ENCODE measurements at places on chromosomes 5 and 9.

DNA sequence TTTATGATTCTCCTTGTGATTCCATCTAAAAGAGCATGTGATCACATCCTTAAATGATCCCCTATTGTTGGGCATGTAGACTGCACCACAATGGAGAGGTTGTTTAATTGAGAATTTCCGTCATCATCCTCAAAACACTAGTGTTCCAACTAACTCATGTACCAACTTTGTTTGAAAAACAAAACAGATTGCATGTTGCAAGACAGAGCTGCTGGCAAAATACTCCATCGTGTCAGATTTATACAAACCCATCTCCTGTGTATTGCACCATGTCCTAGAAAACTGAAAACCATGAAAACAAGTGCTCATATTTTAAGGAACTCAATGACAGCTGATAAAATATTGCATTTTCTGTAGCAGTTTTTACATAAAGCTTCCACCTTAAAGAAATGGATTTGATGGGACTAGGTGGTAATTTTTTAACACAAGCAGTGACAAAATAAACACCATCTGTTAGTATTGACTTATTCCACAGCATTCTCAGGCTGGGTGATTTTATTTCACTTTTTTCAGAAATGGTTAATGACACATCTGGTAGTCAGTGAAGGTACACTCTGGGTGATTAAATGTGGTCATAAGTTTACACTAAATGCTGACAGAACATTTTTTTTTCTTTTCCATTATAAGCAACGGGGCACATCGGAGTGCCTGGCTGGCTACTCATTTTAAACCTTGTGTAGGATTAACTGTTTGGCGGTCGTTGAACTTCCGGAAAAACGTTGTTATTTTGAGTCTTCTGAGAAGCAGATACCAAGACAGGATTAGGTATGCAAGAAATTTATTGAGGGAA, 602.9 kb upstream of the WWC1 start:
- DNase-seq: no peak

GRCh38 chr9:98873951-98874371, 66.5 kb downstream of the GALNT12 start:
- no peak for DNase-seq

DNA sequence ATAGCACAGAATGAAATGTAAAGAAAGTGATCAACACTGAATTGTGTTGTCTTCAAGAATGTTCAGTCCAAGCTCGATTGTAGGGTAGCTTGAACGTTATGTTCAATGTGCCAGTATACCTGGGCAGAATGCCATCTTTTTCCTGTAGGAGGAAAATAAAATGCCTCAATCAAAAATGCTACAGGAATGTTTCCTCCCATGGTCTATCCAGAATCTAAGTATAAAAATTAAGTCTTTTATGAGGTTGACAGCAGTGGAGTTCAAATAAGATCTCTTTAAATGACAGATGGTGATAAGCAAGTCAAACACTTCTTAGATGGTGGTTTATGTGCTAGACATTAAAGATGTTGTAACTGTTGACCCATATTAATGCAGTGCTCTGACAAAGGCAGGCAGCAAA, 488.6 kb downstream of the CSNK1G3 start:
- no peak for DNase-seq

GRCh38 chr5:124592891-124593290, 153.5 kb downstream of the ZNF608 start:
- DNase-seq: no peak

GRCh38 chr9:129919841-129920240, 84.6 kb downstream of the USP20 start:
- DNase-seq: no peak

GRCh38 chr9:122050167-122050566, 42.9 kb downstream of the TTLL11 start:
- no peak for DNase-seq

All from OCI-LY7 (cell line).